ENCODE measurements at places on chromosomes 3 and 15.
A peak's percentile ranks its signal among the peaks of the same experiment; 100 is the strongest.

DNA sequence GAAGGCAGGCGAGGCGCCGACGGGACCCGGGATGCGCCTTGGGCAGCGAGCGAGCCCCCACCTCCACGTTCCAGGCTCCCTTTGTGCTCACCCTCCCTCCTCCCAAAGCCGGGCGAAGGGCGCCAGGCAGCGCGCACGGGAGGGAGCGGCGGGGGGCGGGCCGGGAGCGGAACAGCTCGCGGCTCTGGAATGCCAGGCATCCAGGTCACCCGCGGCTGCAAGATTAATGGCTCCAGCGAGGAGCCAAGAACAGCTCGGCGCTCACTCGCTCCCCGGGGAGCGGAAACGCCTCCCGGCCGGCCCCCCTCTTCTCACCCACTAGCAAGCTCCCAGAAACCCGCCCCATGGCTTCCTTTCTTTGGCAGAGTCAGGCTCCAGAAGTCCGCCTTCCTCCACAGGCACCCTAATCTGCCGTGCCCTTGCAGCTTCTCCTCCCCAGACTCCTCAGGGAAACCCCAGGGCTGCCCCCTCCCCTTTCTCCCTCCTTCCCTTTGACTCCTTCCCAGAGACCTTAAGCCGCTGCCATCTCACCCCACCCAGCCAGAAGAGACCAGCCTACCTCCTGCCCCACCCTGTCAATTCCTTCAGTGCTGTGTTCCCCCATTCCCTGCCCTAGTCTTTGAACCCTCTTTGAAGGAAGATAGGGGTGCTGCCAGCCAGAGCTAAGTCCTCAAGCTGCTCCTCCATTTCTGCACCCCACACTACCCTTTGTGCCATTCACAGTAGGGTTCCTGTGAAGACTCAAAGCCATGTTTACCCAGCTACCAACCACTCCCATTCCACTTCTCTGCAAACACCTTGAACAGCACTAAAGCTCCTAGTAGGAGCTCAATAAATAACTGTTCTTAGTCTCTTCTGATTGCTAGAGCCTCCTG is 9.9 kb downstream of the AMOTL2 start:
- peak; percentile 71 for DNase-seq

DNA sequence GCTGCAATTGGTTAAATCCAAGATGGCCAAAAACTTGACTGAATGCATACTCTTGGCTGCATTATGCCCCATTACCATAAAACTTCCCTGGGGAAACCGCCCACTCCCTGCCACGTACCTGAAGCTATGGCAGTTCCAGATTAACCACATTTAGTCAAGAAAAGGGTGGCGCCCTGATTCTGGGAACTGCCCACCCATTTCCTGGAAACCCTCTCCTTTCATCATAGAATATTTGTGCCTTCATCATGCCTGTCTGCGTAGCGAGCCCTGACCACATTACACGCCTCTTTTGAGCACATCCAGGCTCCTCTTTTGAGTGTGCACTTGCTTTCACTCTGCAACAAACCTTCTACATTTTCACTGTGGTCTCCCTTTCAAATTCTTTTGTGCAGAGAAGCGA is 5.2 kb downstream of the LINS1 start:
- DNase-seq, result no peak

DNA sequence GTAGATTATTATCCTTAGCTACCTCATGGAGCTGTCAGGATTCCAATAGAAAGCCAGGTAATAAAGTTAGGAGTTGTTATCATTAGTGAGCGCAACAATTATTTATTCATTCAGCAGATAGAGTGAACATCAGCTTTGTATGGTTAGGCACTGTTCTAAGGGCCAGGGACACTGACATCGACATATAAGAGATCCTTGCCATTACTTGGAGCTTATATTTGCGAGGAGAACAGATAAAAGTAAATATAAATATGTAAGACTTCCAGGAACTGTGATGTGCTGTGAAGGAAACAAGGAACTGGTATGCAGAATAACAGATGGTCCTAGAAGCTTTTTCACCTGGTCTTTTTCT is 473 bp downstream of the LSM3 start:
- no peak for DNase-seq

DNA sequence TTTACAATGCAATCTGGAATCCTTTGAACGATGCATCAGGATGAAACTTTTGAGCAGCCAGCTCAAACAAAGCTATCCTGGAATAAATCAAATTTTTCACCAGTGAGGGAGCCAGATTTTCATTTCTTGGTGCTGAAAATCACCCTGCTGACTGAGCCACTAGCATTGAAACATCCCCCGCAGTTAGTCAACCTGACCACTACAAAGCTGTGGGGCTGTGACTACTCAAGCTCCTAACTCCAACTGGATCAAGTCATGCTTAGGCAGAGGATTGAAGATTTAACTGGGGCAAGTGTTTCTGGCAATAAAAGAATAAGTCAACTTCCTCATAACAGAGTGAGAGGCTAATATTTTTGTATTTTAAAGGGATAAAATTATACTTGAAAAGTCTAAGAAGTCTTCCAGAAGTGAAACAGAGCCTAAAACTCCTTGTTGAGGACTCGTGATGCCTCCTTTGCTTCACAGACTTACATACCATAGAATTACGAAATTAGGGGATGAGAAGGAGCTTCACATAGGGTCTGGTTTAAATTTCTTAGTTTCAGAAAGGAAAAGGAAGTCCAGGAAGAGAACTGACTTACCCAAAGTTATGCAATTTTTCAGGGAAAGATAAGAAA is 177.8 kb downstream of the SERPINI1 start:
- no peak for DNase-seq

DNA sequence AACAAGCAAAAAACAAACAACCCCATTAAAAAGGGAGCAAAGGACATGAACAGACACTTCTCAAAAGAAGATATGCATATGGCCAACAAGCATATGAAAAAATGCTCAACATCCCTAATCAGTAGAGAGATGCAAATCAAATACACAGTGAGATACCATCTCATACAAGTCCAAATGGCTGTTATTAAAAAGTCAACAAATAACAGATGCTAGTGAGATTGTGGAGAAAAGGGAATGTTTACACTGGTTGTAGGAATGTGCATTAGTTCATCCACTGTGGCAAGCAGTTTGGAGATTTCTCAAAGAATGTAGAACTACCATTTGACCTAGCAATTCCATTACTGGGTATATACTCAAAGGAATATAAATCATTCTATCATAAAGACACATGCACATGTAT is 44.5 kb downstream of the RIOX2 start:
- DNase-seq, result peak; percentile 9

- DNase-seq, result no peak
Observed at GRCh38 chr15:58839485-58839884, 68.4 kb downstream of the MINDY2 start.

DNA sequence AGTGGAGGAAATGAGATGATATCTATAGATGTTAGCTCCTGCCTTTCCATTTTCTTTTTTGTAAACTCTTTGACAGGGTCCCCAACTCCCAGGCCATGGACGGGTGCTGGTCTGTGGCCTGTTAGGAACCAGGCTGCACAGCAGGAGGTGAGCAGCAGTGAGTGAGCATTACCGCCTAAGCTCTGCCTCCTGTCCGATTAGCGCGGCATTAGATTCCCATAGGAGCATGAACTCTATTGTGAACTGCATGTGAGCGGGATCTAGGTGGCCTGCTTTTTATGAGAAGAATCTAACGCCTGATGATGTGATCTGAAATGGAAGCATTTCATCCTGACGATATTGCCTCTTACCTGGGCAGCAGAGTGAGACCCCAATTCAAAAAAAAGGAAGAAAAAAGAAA is 56.8 kb upstream of the CHD2 start:
- no peak for DNase-seq

- no peak for DNase-seq
Observed at GRCh38 chr3:101243285-101244211, 76.8 kb downstream of the IMPG2 start.

GRCh38 chr3:25287291-25287884 is 140.7 kb upstream of the RARB start:
- no peak for DNase-seq

Data from NCI-H2171 (cell line).